ENCODE measurements at places on chromosomes 6 and 20. TPM values are rescaled to one million over a fixed set of nuclear protein-coding genes. Genes with fewer than 3 reads are reported as not detected.

The TRDN gene
- total RNA-seq, result 394 TPM

The DNAH8 gene
- total RNA-seq, result not detected

GRCh38 chr6:40444312-40444711 lies 142.9 kb downstream of the LRFN2 start:
- no peaks in the 10 kb centered on the region for H3K4me1 ChIP-seq
- no peaks in the 10 kb centered on the region for H3K27me3 ChIP-seq
- no peaks in the 10 kb centered on the region for H3K36me3 ChIP-seq

GRCh38 chr6:6631534-6632276 lies 43.2 kb downstream of the LY86 start:
- no peaks in the 10 kb centered on the region for H3K4me1 ChIP-seq
- H3K27ac ChIP-seq, result no peak overlapping the region
- H3K27me3 ChIP-seq, result no peaks in the 10 kb centered on the region
- H3K4me3 ChIP-seq, result no peak overlapping the region
- DNase-seq, result no peak

GRCh38 chr6:30100154-30100553 lies 12.7 kb downstream of the TRIM31 start:
- no peak for DNase-seq
- H3K4me1 ChIP-seq, result peaks cover 17% of the 10 kb centered on the region
- no peak overlapping the region for H3K27ac ChIP-seq
- H3K4me3 ChIP-seq, result peak overlapping the region; percentile 58
- peaks cover 55% of the 10 kb centered on the region for H3K27me3 ChIP-seq

DNA sequence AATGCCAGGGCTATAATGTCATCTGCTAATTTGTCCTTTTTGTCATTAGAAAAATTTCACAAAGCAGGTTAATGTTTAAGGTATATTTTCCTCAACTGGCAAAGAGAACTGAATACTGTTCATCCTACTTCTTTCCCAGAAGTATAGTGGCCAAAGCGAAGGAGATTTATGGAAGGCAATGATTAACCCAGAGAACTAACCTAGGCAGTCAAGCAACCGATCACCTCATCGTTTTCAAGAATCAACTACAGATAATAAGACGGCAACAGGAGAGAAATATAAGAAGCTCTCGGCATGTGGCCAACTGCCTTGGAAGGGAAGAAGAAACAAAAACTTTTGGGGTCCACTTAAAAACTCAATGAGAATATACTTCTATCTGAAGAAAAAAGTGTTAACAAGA lies 38.2 kb downstream of the REV3L start:
- no peak overlapping the region for H3K27ac ChIP-seq
- H3K36me3 ChIP-seq, result no peaks in the 10 kb centered on the region
- no peak overlapping the region for H3K4me3 ChIP-seq
- no peaks in the 10 kb centered on the region for H3K27me3 ChIP-seq
- no peak for DNase-seq
- peaks cover 17% of the 10 kb centered on the region for H3K4me1 ChIP-seq

- H3K4me3 ChIP-seq, result no peak overlapping the region
- no peaks in the 10 kb centered on the region for H3K4me1 ChIP-seq
- no peaks in the 10 kb centered on the region for H3K36me3 ChIP-seq
These were observed 43.3 kb downstream of the LRRC1 start for GRCh38 chr6:53837865-53838769.

The C20orf144 gene
- not detected for total RNA-seq

The BMP2 gene
- 3.0 TPM for total RNA-seq
